ENCODE measurements at places on chromosomes 3 and 15.

- no peaks in the 10 kb centered on the region for H3K27me3 ChIP-seq
- no peaks in the 10 kb centered on the region for H3K4me1 ChIP-seq
- DNase-seq, result no peak
- no peak overlapping the region for H3K4me3 ChIP-seq
- H3K36me3 ChIP-seq, result peaks cover 50% of the 10 kb centered on the region
These were observed 35.6 kb upstream of the MUC13 start for GRCh38 chr3:124969963-124970722.

DNA sequence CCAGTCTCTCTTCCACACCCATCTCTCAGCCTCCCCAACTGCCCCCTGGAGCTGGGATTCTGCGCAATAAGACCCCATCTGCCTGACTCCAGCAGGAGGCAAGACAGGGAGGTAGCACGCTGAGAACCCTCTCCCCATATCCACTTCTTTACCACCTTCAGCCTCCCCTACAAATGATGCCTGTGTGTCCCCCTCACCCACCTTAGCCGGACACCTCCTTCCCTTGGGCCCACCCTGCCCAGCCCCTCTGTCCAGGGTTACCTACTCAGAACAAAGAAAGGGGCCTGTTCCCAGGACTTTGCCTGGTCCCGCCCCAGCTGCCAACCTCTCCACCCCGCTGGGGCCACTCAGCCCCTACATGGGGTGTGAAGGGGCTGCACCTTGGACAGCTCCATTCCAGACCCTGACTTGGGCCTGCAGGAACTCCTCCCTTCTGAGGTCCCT, 40.8 kb upstream of the ATP2B2 start:
- H3K27me3 ChIP-seq, result no peaks in the 10 kb centered on the region
- DNase-seq, result no peak
- no peaks in the 10 kb centered on the region for H3K36me3 ChIP-seq
- H3K27ac ChIP-seq, result no peak overlapping the region
- H3K4me1 ChIP-seq, result no peaks in the 10 kb centered on the region

- H3K27me3 ChIP-seq, result no peaks in the 10 kb centered on the region
- H3K4me1 ChIP-seq, result no peaks in the 10 kb centered on the region
- H3K4me3 ChIP-seq, result no peak overlapping the region
- no peak for DNase-seq
- H3K27ac ChIP-seq, result no peak overlapping the region
These were observed 28.6 kb downstream of the IQSEC1 start for GRCh38 chr3:13044496-13045240.

GRCh38 chr15:96416934-96417759, 86.6 kb downstream of the NR2F2 start:
- DNase-seq, result no peak
- H3K27ac ChIP-seq, result no peak overlapping the region
- no peaks in the 10 kb centered on the region for H3K4me1 ChIP-seq
- H3K36me3 ChIP-seq, result no peaks in the 10 kb centered on the region
- H3K27me3 ChIP-seq, result peaks cover 27% of the 10 kb centered on the region
- H3K4me3 ChIP-seq, result no peak overlapping the region

Data from CD4-positive, CD25-positive, alpha-beta regulatory T cell (primary cell).